ENCODE measurements at places on chromosomes 12 and 14.

- peak; percentile 31 for DNase-seq
Measured at GRCh38 chr12:75526655-75527511, 15.5 kb upstream of the KRR1 start.

GRCh38 chr12:116393859-116394650, 116.6 kb upstream of the MED13L start:
- no peak for DNase-seq

GRCh38 chr12:95474660-95474958, 657 bp downstream of the METAP2 start:
- DNase-seq = no peak

- no peak for DNase-seq
Measured at GRCh38 chr12:5511256-5511643, 79.3 kb downstream of the NTF3 start.

- peak; percentile 53 for DNase-seq
Measured at GRCh38 chr14:76924371-76925096, 98.3 kb downstream of the LRRC74A start.

DNA sequence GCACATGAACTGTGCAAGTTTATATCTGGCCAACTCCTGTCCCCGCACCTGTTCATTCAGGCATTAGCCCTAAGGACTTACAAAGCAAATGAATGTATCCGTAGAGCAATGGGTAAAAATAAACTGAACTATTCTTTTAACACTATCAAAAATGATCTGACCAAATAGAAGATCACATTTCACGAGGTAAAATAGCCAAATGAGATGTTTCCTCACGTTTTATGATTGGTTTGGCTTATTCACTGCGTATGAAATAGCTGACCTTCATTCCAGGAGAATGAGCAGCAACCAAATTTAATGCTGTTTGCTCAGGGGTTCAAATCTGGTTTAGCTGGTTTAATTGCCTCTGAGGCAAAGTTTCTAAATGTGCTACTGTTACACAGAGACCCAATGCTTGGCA, 216.0 kb upstream of the EEA1 start:
- no peak for DNase-seq

GRCh38 chr14:101849640-101850039, 88.1 kb downstream of the PPP2R5C start:
- no peak for DNase-seq

DNA sequence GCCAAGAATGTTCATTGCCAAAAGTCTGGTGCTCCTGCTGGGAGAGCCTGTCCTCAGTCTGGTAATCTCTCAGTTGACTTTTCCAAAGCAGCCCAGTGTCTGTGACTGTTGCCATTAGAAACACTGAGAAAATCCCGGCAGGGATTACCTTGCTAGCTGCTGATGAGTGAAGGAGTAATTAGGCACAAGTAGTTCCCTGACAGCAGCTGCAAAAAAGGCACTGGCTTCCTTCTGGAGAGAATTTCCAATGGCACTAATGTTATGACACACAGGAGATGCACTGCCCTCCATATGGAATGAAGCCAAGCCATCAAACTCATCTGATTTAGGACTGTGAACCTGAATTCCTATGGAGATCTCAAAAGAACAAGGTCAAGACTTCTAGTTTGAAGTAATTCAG, 1321.2 kb upstream of the SEL1L start:
- DNase-seq = no peak

GRCh38 chr12:96213869-96214268, 19.7 kb downstream of the ELK3 start:
- no peak for DNase-seq

- DNase-seq = no peak
Measured at GRCh38 chr12:121580959-121581685, at the start of gene KDM2B. Gene KDM2B (minus strand): TSS chr12:121581023. CDS start chr12:121580911, 112 bp downstream.

- DNase-seq = no peak
Measured at GRCh38 chr12:87671757-87672156, 357.4 kb downstream of the C12orf50 start.

GRCh38 chr14:98368221-98368620, 903.8 kb downstream of the BCL11B start:
- no peak for DNase-seq

DNA sequence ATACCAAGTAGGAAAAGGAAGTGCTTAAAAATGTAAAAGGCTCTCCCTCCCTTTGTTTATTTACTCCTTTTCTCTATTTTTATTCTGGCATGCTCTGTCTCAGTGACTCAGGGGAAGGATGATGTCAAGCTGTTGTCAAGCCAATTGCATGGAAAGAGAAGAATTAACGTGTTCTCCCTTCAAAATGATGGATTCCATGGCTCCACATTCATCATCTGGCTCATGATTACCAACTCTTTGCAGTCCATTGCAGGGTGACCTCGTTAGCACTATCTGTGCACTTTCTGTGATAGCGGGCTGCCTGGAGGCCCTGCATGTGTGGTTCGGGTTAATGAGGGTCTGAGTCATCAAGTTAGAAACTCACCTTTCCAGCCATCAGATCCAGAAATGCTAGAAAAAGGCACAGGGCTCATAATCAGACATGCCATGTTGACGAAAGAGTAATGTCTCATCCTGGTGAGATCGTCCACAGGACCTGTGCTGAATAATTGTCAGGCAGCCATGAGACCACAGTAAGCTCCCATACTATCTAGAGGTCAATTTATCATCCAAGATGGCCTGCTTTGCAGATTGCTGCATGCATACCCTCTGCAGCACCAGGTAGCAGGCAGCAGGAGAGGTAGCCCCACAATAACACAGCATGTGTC, 79.2 kb upstream of the BTG1 start:
- no peak for DNase-seq

DNA sequence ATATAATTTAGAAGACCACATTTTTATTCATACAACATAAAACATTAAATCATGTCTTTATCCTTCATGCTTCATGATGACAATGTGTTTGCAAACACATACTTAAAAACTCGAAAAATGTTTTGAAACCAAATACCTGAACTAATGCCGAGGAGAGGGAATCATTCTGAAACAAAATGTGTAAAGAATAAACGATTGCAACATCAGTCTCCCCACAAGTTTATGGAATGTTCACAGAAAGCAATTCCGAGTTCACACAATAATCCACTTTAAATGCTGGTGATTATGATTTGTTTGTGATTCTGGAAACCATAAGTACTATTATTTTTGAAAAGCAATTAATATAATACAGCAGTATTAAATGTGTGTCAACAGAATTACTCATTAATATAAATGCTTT, 84.5 kb upstream of the PDZRN4 start:
- no peak for DNase-seq

DNA sequence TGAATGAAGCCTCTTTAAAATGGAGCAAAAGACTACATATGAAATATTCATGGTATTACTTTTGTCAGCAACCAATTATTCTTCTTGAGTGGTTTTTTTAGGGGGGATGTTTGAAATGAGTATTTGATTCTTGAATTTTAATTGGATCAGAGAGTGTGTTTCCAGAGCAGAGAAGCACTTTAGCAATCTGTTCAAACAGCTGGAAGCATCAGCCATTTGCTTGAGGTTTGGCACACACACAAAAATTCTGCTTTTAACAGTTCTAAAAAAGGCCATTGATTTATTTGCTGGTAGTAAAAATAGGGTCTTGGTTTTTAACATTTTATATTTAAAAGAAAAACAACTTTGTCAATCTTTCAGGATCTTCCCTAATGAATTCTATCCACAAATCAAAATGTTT, 292.7 kb downstream of the LRFN5 start:
- peak; percentile 11 for DNase-seq

DNA sequence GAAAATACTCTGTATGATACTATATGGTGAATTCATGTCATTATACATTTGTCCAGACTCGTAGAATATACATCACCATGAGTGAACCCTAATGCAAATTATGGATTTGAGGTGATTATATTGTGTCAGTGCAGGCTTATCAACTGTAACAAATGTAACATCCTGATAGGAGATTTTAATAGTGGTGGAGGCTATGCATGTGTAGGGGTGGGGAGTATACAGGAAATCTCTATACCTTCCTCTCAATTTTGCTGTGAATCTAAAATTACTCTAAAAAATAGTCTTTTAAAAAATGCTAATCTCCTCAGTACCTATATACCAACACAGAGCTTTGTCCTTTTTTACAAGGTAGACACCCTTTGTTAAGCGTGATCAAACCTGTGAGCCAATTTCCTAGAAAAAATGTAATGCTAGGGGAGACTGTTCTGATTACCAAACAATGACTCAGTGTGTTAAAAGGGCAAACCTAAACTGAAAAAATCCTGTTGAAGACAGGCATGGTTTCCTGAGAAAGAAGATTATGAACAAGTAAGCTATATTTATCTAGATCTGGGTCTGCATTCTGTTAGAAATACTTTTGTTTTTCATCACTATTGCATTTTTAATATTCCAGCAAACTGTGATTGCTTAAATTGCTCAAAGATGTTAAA, 170.9 kb downstream of the DUSP6 start:
- no peak for DNase-seq

- no peak for DNase-seq
Measured at GRCh38 chr12:52298677-52299190, 7.4 kb upstream of the KRT81 start.

- no peak for DNase-seq
Measured at GRCh38 chr14:105536051-105536450, 9.7 kb downstream of the TMEM121 start.

GRCh38 chr14:32618991-32619390, 289.9 kb downstream of the AKAP6 start:
- DNase-seq = no peak

GRCh38 chr14:101457301-101457935, 103.9 kb upstream of the DIO3 start:
- no peak for DNase-seq

DNA sequence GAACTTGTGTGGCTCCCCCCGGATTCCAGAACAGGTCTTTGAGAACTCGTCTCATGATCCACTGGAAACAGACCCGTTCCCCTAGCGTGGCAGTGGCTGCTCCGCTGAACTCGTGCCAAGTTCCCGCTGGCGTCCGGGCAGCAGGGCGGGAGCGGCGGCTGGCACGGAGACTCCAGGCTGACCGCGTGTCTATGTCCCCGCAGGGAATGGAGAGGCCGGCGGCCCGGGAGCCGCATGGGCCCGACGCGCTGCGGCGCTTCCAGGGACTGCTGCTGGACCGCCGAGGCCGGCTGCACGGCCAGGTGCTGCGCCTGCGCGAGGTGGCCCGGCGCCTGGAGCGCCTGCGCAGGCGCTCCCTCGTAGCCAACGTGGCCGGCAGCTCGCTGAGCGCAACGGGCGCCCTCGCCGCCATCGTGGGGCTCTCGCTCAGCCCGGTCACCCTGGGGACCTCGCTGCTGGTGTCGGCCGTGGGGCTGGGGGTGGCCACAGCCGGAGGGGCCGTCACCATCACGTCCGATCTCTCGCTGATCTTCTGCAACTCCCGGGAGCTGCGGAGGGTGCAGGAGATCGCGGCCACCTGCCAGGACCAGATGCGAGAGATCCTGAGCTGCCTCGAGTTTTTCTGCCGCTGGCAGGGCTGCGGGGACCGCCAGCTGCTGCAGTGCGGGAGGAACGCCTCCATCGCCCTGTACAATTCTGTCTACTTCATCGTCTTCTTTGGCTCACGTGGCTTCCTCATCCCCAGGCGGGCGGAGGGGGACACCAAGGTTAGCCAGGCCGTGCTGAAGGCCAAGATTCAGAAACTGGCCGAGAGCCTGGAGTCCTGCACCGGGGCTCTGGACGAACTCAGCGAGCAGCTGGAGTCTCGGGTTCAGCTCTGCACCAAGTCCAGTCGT, 1.5 kb downstream of the APOLD1 start:
- DNase-seq = peak; percentile 81

DNA sequence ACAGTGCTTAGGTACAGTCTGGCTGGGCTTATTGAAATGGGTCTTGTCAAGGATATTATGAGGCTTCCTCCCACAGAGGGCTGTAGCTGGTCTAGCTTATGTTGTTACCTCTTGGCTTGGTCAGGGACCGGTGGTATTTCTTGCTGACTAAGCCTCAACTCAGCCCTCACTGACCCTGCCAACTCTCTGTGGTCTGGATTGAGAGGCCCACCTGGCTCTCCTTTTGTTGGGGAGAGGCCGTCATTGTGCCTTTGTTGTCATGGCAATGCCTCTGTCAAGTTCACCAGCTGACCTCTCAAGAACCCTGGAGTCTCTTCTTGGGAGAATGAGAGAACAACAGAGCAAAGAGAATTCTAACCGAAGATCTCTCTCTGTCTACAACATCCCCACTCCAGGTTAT, 245.6 kb upstream of the NPAS3 start:
- DNase-seq = no peak

- no peak for DNase-seq
Measured at GRCh38 chr12:98126637-98127335, 388.6 kb upstream of the TMPO start.

GRCh38 chr12:2957816-2958431, 1.3 kb upstream of the TEAD4 start:
- DNase-seq = no peak

DNA sequence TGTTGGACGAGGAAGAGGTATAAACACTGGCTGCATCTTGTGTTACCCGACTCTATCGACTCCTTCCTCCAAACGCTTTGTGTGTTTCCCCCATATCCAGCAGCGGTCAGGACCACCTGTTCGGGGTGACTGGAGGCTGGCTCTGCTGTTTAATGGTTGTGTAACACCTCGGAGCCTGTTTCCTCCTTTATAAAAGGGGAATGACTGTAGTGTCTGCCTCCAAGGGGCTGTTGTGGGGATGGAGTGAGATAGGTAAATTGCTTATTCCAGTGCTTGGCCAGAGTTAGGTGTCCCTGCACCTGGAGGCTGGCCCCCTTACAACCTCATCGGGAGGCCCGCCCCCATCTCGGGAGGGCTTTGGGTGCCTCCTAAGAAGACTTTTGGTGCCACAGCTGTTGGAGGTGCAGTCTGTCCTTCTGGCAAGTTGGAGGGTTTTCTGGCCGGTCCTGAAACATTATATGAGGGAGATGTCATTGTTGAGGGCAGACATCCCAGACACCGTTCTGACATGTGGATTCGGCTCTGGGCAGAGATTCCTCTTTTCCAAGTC, 1.1 kb downstream of the MLXIP start:
- DNase-seq = no peak

DNA sequence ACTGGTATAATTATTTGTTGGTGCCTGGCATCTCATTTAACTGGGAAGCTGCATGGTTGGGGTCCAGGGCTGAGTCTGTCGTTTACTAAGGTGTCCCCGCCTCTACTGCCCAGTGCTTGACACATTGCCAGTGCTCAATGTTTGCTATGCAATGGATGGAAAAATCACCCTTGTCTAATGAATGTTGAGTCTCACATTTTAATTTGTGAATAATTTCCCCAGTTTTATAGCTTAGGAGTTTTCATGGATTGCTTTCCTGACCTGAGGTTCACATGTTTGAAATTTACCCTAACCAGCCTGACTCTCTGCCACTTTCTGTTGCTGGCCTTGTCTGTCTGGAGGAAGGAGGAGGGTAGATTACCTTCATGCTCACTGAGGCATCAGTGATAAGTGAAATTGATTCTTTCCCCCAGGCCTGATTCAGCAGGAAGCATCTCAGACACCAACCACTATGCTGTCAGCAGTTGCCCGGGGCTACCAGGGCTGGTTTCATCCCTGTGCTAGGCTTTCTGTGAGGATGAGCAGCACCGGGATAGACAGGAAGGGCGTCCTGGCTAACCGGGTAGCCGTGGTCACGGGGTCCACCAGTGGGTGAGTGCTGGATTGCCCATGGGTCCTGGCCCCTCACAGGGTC, 2.4 kb downstream of the DHRS2 start:
- no peak for DNase-seq

GRCh38 chr12:54924972-54925707, 59.4 kb downstream of the TESPA1 start:
- DNase-seq = no peak

- DNase-seq = no peak
Measured at GRCh38 chr14:72544615-72545387, 349.1 kb downstream of the DPF3 start.

GRCh38 chr12:105485321-105485910, 154.9 kb downstream of the C12orf75 start:
- no peak for DNase-seq

Data from NCI-H1930 (cell line).